T-helper 1 cell (primary cell): ENCODE measurements at places on chromosomes 4 and X.

DNA sequence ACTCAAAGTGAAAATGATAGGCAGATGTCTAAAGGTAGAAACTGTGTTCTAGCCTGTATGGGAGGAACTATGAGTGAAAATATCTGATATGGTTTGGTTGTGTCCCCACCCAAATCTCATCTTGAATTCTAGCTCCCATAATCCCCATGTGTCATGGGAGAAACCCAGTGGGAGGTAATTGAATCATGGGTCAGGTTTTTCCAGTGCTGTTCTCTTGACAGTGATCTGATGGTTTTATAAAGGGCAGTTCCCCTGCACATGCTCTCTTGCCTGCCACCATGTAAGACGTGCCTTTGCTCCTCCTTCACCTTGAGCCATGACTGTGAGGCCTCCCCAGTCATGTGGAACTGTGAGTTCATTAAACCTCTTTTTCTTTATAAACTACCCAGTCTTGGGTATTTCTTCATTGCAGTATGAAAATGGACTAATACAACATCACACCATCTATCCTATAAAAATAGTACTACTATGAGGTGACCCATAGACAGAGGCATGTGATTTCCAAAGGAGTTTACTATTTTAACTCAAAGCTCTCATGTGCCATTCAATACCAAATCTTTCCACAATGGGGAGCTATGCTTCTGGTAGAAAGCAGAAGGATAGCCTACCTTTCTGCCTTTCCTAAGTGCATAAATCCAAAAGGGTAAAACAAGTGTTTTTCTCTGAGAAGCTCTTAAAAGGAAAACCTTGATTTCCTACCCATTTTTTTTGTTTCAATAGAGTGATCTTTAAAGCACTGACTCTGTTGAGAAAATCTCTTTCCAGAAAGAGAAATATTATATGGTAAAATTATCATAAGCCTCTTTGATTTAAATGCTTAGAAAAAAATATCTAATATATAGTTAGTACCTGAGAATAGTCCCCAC, 38.8 kb downstream of the SEC31A start:
- DNase-seq = no peak

GRCh38 chr4:73208376-73208775, 50.2 kb downstream of the ANKRD17 start:
- DNase-seq = no peak

GRCh38 chr4:123747016-123747415, 350.4 kb downstream of the SPRY1 start:
- DNase-seq = no peak

GRCh38 chr4:23401572-23401971, 488.3 kb downstream of the PPARGC1A start:
- DNase-seq = no peak

- no peak for DNase-seq
These were observed 277.1 kb downstream of the KLHL13 start for GRCh38 chrX:117839544-117839943.

GRCh38 chrX:117995378-117995777, 121.2 kb downstream of the KLHL13 start:
- DNase-seq = no peak

DNA sequence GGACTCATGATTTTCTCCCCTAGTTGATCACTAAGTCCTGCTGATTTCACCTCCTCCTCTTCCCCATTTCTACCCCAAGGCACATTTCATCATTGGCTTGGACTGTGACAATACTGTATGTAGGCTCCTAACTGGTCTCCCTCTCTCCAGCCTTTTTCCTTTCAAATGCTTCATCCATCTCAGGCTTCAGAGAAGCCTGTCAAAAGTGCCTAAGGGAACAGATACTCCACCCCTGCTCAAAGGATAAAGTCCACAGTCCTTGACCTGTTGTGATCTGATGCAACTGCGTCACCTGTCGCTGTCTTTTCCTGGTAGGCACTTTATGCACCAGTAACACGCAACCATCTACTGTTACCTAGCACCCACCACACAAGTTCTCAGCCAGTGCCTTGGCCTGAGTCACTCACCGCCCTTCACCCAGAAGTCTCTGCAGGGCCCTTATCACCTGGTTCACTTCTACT, 12.8 kb downstream of the SCARB2 start:
- DNase-seq = no peak

DNA sequence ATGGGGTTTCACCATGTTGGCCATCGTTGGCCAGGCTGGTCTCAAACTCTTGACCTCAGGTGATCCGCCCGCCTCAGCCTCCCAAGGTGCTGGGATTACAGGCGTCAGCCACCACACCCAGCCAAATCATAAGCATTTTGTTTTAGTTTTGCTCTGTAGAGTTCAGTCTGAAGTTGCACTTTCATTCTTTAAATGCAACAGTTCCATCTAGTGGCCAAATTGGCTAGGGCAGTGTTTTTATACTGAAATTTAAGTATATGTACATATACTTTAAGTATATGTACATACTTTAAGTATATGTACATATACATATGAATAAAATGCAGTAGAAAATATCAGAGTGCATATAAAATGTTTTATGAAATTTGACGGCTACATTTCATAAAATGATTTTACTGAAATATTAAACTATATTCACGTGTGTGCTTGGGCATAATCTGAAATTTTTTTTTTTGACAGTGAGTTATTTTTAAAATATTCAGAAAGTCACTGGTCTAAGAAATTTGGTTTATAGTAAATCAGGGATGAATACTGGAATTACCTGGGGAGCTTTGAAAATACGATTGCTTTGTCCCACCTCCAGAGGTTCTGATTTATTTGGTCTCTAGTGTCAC, 145.5 kb downstream of the NWD2 start:
- DNase-seq = peak; percentile 41

GRCh38 chr4:109703664-109704361, 568 bp upstream of the CASP6 start:
- DNase-seq = no peak

DNA sequence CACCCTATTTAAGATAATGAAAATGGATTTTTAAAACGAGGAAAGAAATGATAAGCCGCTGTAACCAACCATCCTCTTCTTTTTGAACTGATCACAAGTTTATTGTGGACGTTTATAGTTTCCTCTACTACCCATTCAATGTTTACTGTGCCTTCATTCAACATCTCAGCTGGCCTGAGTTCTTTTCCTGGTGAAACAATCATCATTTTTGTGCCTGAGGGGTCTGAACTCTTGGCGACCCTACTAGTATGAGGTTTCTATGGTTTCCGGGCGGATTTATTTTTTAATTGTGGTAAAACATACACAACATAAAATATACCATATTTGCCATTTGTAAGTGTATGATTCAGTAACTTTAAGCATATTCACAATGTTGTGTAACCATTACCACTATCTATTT, 100.7 kb downstream of the SPRY1 start:
- DNase-seq = no peak

DNA sequence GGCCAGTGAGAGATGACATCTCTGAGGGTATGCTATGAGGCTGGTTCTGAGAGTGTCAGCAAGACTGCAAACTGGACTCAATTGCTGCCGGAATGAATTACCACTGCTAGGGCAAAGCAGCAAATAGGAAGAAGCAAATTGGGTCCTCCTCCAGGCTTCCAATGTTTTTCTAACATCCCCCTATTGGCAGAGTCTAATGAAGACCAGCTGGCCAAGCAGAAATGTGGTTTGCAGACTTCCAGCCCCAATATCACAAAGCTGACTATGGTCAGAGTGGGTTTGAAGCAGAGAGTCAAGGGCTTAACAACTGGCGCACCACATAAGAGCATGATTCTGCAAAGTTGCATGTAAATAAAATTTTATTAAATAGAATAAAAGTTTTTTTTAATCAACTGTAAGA, 225.4 kb upstream of the GLRA2 start:
- DNase-seq = no peak

- DNase-seq = no peak
These were observed 28.4 kb downstream of the FUNDC1 start for GRCh38 chrX:44514272-44514671.

GRCh38 chr4:153645183-153645582, 38.9 kb upstream of the TLR2 start:
- no peak for DNase-seq

DNA sequence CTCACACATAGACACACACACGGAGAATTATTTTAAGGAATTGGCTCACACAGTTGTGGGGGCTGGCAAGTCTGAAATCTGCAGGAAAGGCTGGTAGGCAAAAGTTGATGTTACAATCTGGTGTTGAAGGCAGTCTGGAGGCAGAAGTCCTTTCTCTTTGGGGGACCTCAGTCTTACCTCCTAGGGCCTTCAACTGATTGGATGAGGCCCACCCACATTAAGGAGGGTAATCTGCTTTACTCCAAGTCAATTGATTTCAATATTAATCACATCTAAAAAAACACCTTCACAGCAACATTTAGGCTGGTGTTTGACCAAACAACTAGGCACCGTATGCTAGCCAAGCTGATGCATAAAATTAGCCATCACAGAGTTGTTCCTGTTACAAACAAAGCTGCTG, 10.7 kb downstream of the MGST2 start:
- DNase-seq = no peak

- DNase-seq = no peak
These were observed 5.3 kb upstream of the MAMLD1 start for GRCh38 chrX:150357790-150358189.

DNA sequence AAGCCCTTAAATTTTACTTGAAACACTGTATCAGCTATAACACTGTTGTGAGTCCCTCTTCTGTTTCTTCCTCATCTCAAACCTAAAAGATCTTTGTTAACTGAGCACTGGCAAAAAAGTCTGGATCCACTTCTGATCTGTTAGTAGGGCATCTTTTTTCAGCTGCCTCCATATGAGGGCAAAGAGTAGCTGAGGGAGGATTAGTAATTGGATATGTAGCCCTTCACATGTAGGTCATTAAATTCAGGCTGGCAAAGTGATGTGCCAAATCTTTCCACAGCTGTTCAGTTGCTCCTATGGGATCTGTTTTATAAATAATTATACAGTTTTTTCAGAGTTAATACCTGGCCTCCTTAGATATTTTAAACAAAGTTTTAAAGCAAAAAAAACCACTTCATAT, 1.1 kb upstream of the TRMT10A start:
- no peak for DNase-seq

GRCh38 chr4:33725861-33726260, 2518.5 kb downstream of the ARAP2 start:
- no peak for DNase-seq

DNA sequence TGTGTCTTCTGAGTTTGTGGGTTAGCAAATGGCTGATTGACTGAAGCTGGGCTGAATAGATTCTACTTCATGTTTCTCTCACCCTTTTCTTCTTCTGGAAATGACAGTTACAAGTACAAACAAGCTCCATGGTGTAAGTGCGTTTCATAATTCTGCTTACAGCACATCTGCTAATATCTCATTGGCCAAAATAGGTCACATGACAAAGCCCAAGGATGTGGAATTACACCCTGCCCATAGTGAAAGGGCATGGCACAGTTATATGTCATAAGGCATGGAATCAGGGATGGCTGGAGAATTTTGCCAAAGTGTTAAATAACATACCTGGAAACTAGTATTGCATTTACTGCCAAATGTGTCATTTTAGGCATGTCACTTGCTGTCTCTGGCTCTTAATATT, 327.2 kb downstream of the NKX6-1 start:
- no peak for DNase-seq

DNA sequence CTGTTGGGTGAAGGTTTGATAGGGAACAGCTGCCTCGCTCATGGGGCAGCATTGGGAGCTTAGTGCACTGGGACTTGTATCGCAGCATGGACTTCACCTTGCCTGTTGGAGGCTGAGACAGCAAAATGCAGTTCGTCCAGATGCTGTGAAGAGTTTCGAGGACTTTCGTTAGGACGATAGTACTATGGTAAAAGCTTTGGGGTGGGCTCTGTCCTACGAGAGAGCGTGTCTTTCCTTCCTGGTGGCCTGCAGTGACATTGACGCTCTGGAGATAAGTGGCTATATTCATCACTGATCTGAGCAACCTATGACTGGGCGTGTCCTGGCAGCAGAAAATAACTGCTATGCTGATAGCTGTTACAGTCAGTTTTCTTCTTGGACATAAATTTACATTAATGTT, 44.8 kb downstream of the ARHGAP10 start:
- no peak for DNase-seq

DNA sequence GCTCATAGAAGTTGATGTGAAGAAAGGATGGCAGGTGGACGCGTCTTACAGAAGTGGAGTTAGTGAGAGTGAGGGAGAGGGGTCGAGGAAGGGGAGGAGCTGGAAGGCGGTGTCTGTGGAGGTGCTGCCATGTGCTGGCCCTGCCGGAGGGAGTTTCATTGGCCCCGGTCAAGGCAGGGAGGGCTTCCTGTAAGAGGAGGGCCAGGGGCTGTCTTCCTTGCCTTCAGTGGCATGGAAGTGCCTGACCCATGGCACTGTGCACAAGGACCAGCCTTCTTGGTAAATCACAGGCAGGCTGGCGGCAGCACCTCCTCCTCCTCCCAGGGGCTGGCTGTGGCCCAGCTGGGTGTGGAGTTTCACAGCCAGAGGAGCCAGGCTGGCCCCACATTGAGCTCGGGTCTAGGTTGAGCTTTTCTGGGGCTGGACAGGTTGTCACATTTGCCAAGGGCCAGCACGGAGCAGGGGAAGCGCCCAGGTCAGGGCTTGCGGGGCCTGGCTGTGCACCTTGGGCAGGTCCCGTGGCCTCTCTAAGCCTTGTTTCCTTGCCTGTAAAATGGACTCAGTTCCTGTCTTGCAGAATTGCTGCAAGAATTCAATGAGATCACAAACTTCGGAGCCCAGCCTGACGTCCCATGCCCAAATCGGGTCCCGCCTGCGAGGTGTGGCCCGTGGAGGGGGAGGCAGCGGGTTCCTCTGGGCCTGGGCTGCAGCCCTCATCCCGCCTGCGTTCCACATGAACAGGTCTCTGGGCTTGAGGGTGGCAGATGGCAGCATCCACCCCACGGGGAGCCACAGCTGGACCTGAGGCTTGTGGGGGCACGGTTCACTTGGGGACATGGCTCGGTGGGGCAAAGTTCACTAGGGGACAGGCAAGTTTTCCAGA, 7.0 kb downstream of the HTRA3 start:
- DNase-seq = no peak

GRCh38 chr4:163768014-163768413, 273.5 kb downstream of the TMA16 start:
- no peak for DNase-seq

DNA sequence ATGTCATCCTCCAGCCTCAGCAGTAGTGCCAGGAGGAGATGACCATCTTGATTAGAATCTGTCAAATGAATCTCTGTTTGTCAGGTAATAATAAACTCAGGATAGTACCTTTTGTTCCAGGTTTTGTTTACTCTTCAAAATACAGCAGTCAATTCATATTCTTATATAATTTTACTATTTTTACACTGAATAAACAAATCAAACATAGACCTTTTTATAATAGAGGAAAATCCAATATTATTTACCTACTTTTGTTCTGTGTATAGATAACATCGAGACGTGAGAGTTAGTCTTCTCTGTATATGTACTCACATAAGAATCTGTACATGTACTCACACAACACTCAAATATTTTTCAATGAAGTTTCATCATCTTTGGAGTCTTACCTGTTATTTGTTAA, 365.4 kb upstream of the EPHA5 start:
- no peak for DNase-seq

GRCh38 chr4:78667764-78668163, 108.4 kb upstream of the BMP2K start:
- no peak for DNase-seq

DNA sequence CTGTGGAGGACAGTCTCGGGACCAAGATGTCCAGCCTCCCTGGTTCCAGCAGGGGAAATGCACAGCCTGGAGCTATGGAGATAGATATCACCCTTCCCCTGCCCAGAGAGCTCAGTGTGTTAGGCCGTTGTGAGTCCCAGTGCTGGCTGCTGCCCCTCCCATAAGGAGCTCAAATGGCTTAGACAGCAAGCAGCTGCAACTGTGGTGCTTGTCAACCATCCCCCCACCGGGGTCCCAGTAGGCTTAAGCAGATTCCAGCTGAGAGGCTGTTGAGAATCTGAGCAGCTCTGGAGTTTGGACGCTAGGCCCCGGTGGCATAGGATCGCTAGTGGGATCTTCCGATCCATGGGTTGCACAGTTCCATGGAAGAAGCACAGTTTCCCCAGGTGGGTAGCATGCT, 181.8 kb upstream of the POF1B start:
- no peak for DNase-seq
